Adrenal gland (tissue), 19 donors: ENCODE measurements at places on chromosomes 1 and 21.

DNA sequence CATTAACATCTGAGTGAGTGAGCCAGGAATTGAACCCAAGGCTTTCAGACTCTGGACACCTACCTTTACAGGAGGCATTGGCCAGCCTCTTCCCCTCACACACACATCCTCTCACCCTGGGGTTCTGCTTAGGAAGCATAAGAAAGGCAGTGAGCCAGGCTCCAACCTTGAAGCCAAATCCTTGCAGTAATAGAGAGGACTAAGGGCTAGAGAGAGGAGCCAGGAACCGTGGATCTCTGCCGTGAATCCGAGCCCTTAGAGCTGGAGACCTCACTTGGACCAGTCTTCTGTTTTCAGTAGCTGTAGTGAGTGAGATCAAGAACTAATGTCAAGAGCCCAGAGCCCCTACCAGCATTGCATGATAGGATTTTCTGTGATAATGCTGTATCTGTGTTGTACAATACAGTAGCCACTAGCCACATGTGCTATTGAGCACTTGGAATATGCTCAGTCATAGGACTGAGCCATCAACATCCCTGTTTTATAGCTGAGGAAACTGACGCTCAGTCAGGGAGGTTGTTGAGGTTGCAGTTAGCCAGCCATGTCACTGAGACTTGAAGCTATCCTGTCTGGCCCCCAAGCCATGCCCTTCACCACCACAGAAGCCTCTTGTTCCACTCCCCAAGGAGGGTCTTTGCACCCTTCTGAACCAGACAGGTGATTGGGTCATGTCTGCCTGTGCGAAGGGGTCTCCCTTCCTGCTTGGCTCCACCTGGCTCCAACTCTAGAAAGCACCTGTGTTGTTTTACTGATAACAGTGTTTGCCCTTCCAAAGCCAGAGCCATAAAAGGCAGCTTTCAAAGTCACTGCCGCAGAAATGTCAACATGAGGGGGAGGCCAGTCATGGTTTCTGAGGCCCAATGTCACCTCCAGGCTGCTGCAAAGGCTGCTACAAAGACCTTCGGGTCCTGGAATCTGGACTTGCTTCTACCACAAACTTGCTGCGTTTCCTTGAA lies 101.1 kb upstream of the JUN start:
- DNase-seq, result no peak

DNA sequence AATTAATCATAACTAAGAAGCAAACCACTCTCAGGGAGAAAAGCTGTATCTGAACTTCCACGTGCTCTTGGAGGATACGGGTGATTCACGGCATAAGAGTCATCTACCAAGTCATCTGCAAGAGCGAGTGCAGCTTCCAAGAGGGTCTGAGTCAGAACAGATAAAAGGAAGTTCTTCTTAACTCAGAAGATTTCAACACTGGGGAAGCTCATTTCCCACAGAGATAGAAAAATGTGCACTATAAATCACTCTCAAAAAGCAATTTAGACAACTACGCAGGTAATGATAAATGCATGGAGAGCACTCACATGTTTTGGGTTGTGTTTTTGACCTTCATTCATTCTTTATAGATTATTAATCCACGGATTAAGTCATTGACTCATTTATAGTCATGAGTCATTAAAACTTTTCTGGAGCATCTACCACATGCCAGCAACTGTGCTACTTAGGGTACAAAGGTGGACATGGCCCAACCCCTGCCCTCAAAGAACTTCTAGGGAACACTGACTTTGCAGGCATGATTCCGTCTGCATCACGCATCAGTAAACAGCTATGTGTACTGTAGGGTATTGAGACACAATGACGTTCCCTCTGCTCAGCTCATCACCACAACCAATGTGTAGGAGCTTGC lies 20.8 kb downstream of the KCNJ15 start:
- peak; percentile 78 for DNase-seq

DNA sequence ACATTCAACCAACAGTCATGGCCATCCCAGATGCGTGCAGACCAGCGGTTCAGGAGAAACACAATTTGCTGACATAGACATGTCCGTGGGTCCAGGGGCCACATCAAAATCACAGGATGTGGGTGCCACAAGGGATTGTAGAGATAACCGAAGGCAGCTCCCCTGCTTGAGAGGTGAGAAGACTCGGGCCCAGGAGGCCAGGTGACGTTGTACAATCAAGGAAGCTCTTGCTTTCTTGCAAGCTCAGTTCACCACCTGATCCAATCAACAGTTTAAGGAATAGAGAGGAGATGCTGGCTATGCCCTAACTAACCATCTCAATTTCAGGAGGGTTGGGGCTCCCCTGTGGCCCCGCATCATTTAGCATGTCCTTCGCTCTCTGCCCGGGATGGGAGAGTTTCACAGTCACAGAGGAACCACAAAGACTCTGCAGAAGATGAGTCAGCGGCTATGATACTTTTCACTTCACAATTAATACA lies 19.5 kb downstream of the UBASH3A start:
- DNase-seq, result no peak

DNA sequence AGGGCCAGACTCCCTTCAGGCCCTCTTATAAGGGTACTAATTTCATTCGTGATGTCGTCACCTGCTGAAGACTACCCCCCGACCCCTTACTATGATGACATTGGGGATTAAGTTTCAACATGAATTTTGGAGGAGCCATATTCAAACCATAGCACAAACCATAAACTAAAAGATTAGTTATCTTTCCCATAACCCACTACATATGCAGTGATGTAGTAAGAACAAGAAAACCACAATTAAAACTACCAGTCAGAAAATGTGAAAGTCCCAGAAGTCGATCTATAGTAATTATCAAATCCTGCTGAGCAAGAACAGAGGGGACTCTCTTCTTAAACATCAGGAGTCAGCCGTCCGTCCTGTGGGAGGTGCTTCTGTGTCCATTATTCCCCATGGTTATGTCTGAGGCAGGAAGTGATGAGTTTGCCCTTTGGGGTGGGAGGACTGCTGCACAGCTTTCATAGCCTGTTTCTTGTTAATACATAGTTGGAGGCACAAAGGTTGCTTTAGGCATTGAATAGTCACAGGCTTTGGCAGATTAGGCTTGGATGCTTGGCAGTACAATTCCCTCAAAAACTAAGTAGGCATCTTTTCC lies 35.9 kb upstream of the PTGFRN start:
- no peak for DNase-seq

GRCh38 chr1:160460683-160461287 lies 60.4 kb downstream of the VANGL2 start:
- no peak for DNase-seq

DNA sequence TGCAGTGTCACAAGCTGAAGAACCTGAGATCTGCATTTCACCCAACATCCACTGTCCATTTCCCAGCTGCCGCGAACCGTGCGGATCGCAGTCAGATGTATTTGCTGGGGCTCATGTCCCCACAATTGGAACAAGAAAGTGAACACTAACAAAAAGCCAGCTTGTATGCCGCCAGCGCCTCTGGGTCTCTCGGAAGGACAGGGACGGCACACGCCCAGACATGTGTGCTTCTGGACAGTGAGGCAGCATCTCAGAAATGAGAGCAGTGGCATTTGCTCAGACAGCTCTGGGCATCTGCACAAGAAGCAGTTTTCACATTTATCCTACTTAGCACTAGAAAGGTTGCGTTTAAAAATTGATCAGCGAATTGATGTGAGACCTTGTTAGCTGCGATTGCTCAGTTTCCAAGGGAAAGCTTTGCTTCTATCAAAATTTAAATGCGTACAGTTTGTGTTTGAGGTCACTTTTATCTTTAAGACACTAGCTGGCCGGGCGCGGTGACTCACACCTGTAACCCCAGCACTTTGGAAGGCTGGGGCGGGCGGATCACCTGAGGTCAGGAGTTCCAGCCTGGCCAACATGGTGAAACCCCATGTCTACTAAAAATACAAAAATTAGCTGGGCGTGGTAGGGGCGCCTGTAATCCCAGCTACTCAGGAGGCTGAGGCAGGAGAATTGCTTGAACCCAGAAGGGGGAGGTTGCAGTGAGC lies 28.7 kb downstream of the KCNAB2 start:
- DNase-seq, result no peak

- DNase-seq, result no peak
These were observed 20.8 kb downstream of the TMCO1 start for GRCh38 chr1:165747632-165748447.

GRCh38 chr1:226674892-226675714 lies 64.0 kb downstream of the ITPKB start:
- DNase-seq, result peak; percentile 66

DNA sequence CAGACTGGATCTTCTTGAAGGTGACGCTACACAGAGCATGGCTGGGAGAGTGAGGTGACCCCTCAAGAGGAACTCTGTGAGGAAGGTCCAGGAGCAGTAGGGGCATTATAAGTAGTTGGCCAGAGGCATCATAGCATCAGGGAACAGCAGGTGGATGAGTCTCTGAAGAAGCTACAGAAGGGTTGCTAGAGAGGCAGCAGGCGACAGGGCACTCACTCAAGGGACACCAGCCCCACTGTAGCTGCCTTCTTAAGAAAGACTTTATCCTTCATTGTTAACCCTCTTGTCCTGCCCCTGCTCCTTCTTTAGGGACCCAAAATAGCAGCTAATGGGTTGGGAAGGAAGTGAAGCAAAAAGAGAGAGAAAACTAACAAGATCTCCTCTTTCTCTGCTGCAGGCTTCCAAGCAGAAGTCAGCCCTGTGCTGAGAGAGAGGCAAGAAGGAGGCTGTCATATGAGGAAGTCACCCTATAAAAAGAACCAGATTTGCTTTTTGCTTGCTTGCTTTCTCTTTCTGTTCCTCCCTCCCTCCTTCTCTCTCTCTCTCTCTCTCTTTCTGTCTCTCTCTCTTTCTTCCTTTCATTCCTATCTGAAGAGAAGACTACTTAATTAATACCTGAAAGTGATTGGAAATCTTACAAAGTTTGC lies 7.7 kb upstream of the CD5L start:
- DNase-seq, result no peak

DNA sequence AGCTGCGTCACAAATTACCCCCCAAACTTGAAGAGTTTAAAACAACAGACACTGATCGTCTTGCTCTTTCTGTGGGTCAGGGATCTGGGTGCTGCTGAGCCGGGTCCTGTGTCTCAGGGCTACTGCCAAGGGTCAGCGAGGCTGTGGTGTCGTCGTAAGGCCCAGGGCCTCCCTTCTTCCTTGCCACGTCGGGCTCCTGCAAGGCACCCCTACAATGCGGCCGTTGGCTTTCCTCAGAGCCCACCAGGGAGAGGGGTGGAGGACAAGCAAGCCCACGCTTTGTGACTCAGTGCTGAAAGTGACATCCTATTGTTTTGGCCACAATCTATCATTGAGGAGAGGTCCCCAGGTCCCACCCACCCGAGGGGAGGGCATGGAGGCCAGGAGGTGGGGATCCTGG lies 7.7 kb upstream of the FBLIM1 start:
- DNase-seq, result no peak

DNA sequence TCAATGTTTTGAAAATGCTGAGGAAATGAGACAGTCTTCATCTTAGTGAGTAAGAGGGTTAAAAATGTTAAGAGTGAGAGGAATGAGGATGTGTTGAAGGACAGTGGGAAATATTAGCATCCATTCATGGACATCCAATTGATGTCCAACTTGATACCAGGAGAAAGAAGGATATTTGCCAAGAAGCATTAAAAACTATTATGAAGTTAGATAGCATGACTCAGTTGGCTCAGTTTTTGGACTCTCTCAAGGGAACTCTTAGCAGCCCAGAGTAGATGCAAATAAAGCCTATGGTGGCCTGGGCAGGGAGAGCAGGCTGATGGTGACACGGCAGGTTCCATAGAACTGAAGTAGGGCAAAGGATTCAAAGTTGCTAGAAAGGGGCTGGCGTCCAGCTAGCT lies 171.0 kb downstream of the ZZZ3 start:
- no peak for DNase-seq

- no peak for DNase-seq
These were observed 84.6 kb downstream of the LAMC2 start for GRCh38 chr1:183270541-183271141.

DNA sequence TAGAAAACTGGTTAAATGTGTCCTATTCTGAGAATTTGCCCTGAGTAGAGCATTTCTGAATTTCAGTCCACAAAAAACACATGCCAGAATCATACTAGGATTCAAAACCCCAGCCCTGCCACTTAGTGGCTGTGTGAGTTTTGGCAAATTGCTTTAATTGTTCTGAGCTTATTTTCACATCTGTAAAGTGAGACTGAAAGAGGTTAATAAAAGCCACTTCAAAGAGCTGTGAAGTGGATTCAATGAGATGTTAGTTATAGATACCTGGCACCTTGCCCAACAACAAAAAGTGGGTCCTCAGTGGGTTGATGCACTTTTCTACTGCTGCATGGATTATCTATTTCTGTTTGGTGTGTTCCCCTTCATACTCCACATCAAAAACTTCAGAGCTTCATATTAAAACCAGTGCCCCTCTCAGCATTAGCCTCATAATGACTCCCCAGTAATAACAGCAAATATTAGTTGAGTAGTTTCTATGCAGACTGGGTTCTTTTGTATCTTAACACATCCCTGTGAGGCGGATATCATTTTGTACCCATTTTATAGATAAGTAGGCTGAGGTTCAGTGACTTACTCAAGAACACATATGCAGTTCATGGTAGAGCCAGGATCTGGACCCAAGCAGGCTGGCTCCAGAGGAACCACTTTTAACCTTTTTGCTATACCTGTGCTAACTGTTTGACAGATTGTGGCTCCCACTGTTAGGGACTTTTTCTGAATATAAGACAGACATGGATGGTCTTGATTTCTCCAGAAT lies 14.2 kb upstream of the ADORA3 start:
- no peak for DNase-seq

DNA sequence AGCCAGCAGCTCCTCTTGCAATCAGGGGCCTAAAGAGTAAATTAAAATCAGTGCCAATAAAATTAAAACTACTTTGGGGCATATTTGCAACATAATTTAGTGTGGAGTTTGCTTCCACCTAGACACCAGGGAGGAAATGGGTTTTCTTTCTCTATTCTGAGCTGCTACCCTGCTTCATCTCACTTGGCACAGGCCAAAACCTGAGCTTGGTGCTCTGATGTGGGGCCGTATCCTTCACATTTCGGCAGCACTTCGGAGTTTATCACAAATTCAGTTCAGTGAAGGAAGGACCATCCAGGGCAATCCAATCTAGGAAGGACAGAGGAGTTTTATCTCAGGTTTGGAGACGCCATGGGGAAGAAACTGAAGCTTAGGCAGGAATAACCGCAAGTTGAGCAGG lies 123.6 kb upstream of the SPATA6 start:
- no peak for DNase-seq

DNA sequence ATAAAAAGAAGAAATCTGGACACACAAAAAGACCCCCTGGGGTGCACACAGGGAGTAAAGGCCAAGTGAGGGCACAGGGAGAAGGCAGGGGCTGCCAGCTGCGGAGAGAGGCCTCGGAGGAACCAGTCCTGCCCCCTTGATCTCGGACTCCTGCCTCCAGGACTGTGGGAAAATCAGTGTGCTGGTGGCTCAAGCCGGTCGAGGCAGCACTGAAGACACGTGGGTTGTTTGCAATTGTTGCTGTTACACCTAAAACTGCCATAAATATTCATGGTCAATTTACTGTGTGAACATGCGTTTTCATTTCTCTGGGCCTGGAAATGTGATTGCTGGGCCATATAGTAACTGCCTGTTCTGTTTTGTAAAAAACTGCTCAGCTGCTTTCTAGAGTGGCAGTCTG lies 18.5 kb downstream of the IBA57 start:
- no peak for DNase-seq

GRCh38 chr1:236416165-236416564 lies 22.1 kb downstream of the EDARADD start:
- DNase-seq, result no peak

- peak; percentile 81 for DNase-seq
These were observed at the start of gene S100A10 for GRCh38 chr1:151993734-151994496. Gene S100A10 (minus strand): TSS chr1:151993859. CDS start chr1:151986230, 7,629 bp downstream.
